AG04450 (cell line): ENCODE measurements at places on chromosomes 1 and 21.

- DNase-seq = no peak
These were observed 36.3 kb downstream of the SMYD2 start for GRCh38 chr1:214317300-214317699.

DNA sequence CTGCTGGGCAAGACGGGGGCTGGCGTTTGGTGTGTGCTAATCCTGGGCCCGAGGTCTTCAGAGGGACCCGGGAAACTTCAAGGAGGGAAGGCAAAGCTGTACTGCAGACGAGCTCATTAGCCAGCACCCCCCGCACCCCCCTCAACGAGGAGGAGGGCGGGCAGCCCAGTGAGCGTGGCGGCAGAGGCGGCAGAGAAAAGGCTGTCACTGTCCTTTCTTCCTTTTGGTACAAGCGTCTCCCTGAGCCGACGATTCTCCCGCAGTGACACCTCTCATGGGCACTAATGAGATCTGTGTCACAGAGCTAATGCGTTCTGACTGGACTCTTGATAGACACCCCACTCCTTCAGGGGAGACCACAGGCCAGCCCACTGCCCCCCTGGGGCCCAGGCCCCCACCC, 29.5 kb downstream of the DMAP1 start:
- DNase-seq = no peak

GRCh38 chr1:82387012-82387366, 586.3 kb downstream of the ADGRL2 start:
- no peak for DNase-seq

GRCh38 chr1:119410961-119411360, 4.0 kb upstream of the HSD3B2 start:
- DNase-seq = no peak

DNA sequence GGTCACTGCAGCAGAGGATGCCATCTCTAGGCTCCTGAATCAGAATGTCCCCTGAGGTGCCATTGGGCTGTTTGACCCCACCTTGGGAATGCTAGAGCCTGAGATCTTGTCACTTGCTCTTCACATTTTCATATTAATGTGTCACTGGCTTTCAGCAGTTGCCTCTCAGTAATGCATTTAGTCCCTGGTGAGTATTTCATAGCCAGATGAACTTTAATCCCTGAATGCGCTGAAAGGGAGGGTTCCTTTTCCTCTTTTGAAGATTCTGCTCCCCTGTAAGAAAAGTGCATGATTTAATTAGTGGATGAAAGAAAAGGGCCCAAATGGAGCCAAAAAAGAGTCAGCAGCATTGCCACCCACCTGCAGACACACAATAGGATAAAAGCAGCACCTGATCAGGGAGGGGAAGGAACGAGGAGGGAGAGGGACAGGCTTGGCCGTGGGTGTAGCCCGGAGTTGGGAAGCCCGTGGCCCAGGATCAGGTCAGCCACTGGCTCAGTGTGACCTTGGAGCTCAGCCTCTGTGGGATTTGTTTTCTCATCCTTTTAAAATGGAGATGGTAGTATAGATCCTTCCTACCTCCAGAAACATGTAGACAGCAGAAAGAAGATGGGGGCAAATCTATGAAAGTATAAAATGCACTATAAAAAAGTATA, 31.1 kb downstream of the ROR1 start:
- no peak for DNase-seq

DNA sequence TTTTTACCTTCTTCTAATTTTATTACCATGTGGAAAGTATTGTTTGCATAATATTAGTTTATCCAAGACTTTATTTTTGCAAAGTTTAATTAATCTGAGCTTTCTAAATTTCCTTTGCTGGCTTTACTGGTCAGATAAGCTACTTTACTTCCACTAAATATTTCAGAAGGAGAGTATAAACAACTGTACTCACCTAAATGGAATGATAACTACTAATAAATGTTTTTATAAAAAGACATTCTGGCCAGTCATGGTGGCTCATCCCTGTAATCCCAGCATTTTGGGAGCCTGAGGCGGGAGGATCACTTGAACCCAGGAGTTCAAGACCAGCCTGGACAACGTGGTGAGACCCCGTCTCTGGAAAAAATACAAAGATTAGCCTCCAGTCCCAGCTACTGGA, 36.0 kb downstream of the ATP8B2 start:
- no peak for DNase-seq

GRCh38 chr21:19353256-19353655, 949.7 kb upstream of the TMPRSS15 start:
- no peak for DNase-seq

- no peak for DNase-seq
These were observed 67.5 kb downstream of the PSMG1 start for GRCh38 chr21:39115576-39116235.

DNA sequence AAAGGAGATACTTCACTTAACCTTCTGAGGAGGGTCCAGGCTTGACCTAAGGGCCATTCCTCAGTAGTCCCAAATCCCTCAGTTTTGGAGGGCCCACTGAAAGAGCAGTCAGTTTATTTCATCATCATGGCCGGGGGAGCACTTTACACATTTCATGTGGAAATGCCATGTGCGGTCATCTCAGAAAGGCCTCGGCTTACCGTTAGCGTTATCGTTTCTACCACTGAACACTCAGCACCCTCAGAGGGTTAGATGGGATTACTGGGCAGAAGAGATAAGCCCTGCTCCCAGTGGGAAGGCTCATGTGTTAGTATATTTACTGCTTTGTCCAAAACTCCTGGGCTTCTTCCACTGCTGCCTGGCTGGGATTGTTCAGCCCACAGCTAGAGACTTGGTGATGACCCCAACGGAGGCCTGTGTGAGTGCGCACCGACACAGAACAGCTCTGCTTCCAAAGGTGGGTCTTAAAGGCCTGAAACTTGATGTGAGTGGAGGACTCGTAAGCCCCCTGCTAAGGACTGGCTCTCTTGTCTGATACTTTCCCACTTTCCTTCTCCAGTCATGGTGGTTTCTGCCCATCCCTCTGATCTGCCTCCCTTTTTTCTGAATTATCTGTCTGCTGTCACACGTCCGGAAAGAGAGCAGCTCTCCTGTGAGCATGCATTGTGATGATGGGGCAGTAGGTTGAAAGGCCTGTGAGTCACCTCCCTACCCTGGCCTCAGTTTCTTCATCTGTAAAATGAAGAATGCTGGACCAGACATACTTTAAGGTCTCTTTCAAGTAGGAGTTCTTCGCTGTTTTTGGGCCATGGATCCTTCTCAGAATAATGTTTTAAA, 284.5 kb downstream of the ASTN1 start:
- DNase-seq = no peak

GRCh38 chr1:23126801-23127200, 41.9 kb downstream of the LUZP1 start:
- peak; percentile 55 for DNase-seq

DNA sequence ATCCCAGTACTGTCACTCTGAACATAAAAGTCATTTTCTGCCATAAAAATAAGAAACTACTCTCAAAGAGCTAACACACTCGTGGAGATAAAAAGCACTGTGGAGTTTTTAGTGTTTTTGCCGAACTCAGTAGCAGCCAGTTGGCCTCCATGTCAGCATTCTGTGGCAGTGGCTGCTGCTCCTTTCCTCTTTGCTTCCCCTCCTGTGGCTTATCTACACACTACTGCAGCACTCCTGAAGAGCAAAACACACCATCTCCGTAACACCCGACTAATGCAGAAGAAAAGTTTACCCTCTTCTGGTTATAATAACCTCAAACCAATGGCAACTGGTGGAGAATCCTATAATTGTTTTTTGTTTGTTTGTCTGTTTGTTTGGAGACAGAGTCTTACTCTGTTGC, 44.9 kb downstream of the RAB3GAP2 start:
- no peak for DNase-seq

DNA sequence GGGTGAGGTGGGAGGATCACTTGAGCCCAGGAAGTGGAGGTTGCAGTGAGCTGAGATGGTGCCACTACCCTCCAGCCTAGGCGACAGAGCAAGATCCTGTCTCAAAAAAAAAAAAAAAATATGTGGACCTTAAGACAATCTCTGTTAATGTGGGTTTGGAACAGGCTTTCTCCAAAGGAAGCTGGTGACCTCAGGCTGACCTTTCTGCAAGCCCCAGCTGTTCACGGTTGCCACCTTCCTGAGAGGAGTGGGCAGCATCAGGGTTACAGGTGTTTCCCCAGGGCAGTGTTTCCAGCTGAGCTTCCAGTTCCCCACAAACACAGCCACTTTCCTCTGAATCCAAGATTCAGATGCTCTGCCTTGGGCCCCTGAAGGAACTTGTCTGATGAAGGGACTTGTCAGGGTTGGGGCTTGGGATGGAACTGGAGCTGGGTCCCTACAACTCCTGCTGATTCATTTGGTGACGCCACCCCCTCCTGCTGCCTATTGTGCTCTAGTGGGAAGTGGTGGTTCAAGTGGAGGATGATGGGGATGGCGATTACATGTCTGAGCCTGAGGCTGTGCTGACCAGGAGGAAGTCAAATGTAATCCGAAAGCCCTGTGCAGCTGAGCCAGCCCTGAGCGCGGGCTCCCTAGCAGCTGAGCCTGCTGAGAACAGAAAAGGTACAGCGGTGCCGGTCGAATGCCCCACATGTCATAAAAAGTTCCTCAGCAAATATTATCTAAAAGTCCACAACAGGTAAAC, 1.9 kb downstream of the ZBTB48 start:
- no peak for DNase-seq

- no peak for DNase-seq
These were observed 73.5 kb downstream of the PUM1 start for GRCh38 chr1:30991862-30992606.

DNA sequence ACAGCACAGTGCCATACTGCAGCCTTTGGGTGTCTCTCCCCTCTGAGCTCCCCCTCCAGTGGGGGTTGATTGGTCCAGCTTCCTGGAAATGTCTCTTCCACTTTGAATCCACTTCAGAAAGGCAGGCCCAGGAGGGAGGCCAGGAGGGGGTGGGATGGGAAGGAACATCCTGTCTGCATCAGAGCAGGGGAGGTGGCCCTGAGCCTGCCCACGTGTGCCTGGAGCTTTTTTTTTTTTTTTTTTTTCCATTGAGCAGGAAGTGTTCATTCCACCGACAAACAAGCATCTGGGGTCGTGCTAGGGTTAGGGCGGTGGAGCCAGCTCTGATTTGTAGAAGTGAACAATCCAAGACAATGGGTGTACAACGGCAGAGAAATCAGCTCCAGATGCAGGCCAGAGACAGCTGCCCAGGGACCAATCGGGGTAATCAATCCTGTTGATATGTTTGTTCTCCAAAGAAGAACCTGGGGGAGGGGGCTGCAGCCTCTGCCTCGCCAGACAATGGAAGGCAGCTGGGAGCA, 93.3 kb downstream of the SSBP3 start:
- peak; percentile 30 for DNase-seq

- no peak for DNase-seq
These were observed 2.0 kb downstream of the RNF207 start for GRCh38 chr1:6207921-6208320.

DNA sequence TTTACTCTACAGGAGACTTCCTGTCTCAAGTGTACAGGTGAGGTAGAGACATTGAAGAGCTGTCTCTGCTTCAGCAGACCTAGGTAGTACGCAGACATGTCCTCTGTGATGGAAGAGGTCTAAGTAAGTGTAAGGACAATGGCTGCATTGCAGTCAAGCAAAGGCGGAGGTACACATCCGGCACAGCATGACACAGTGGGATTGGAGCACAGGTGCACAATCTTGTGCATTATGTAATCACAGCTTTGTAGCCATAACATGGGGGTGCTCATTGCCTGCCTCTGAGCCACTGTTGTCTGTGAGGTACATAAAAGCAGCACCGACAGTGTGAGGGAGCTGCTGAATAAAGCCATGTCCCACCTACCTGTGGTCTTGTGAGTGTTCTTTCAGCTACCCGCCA, 66.4 kb upstream of the CCDC190 start:
- no peak for DNase-seq

GRCh38 chr1:31723828-31724359, 20.1 kb upstream of the COL16A1 start:
- no peak for DNase-seq

GRCh38 chr1:243587823-243588560, 262.1 kb downstream of the AKT3 start:
- DNase-seq = no peak

DNA sequence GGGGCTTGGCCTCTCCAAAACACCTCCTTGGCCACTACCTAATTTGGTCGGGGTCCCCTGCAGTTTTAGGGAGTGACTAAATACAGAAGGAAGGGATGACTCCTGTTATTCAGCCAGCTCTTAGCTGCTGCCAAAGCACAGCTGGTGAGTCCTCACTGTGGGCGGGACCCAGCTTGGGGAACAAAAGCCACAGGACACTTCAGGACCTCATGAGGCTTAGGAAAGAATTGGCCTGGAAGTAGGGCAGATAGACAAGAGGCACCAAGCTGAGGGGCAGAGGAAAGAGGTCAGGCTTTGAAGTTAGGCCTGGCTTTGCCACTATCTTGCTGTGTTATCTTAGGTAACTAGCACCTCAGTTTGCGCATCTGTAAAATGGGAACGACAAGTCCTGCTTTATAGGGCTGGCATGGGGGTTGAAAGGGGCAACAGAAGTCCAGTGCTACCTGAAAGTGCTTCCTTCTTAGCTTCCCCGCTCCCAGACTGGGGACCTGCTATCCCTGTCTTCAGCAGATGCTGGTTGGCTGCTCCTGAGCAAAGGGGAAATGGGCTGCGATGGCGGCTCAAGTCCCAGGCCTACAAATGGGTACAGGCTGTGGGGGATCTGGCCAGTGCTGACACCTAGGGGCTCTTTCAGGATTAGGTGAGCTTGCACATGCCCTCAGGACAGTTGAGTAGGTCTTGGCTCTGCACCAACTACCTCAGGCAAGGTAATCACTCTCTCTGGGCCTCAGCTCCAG, 15.7 kb downstream of the IFI6 start:
- no peak for DNase-seq

- no peak for DNase-seq
These were observed 392.9 kb upstream of the RUNX1 start for GRCh38 chr21:35441868-35442582.

- no peak for DNase-seq
These were observed 260.4 kb upstream of the DPYD start for GRCh38 chr1:98181036-98181764.

DNA sequence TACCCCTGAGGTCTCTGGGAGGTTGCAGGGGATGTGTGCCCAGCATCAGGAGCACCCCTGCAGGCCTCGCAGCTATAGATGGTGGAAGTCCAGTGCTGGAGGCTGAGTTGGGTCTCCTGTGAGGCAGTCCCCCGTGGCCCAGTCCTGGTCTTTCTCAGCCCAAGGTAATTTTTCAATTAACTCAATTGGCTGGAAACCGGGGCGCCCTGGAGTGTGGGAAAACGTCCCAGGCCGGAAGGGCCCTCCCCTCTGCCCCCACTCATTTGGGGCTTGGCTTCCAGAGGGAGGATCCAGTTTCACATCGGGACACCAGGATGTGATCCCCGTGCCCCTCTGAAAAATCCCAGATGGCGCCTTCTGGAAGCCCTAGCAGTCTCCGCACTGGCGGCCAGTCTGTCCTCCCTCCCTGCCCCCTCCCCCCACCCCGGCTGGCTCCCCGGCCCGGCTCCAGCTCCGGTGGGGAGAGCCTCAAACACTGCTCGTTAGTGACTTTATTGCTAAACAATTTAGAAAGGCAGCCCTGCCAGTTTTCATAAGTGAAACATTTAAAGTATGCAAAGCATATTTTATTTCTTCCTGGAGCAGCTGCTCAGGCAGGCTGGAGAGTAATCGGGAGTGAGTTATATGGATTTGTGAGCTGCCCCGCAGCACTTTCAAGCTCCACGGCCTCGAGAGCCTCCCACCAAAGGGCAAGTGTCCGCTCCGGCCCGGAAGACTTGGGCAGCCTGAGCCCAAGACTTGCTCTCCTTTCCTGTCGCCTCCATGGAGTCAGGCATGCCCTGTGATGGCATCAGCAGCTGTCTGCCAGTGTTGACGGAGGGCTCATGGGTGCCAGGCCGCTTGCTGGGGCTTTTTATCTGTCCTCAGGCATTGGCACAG, 208.2 kb upstream of the TMEM51 start:
- DNase-seq = peak; percentile 85

GRCh38 chr1:26318338-26319064, 743 bp downstream of the CD52 start:
- no peak for DNase-seq

GRCh38 chr1:246051909-246052518, 455.1 kb downstream of the SMYD3 start:
- no peak for DNase-seq
